ENCODE measurements at places on chromosomes 2 and 18.

DNA sequence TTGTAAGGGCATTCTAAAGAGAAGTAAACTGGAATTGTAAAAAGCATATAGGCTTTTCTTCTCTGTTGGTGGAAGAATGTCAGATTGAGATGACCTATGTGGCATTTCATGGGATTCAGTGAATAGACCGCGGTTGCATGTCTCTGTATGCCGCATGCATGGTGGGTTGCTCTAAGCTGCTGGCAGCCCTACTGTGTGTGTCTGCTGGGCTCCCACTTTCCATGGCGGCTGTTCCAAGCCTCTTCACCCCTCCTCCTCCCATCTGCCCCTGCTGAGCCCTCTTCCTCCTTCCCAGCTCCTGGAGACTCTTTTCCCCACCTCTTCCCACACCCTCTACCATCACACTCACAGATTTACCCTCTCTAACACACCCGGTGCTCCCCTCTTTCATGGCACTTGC lies 12.6 kb downstream of the ATP6V1C2 start:
- no peak for DNase-seq

DNA sequence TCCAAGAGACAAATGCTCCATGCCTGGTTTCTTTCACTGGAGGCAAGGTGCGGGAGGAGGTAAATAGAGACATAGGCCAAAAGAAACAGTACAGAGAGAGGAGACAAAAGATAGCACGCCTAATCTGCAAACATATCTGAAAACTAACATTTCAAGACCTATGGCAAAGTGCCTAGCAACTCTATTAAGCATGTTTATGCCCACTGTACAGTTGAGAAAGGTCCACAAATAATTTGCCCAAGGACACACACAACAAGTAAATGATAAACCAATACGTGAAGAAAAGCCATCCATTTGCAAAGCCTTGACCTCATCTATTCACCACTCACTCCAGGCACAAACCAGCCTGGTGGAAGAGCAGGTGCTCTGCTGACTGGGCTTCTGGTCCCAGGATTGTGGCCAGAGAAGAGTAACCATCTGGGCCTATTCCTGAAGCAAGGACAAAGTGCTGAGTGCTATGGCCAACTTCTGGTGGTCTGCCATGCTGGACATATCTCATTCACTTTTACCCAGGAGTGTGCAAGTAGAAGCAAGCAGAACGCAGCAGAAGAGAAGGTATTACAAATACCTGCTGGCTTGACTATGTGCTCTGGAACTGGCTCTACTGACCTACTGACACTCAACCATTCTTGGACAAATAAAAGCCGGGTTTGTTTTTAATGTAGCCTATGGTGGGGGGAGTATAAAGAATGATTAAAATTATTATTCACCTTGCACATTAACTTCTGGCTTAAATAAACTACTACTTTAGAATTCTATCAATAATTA lies 25.3 kb downstream of the TMEM131 start:
- no peak for DNase-seq

- no peak for DNase-seq
These were observed 52.3 kb downstream of the PAX8 start for GRCh38 chr2:113226462-113226861.

DNA sequence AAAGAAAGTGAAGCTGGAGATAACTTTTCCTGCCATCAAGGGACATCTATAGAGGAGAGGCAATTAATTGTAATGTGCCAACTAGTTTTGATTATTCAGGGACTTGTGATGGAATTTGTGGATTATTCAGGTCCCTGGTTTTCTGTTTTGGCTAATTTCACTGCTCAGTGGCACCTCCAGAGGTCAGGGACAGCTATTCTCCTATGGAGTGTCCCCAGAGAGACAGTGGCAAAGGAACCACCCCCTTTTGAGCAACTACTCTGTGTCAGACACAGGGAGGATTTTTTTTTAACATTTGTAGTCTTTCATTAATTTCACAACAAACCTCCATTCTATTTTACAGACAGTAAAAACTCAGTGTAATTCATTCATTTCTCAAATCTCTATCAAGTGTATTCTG lies 206.0 kb upstream of the SPRED2 start:
- no peak for DNase-seq

DNA sequence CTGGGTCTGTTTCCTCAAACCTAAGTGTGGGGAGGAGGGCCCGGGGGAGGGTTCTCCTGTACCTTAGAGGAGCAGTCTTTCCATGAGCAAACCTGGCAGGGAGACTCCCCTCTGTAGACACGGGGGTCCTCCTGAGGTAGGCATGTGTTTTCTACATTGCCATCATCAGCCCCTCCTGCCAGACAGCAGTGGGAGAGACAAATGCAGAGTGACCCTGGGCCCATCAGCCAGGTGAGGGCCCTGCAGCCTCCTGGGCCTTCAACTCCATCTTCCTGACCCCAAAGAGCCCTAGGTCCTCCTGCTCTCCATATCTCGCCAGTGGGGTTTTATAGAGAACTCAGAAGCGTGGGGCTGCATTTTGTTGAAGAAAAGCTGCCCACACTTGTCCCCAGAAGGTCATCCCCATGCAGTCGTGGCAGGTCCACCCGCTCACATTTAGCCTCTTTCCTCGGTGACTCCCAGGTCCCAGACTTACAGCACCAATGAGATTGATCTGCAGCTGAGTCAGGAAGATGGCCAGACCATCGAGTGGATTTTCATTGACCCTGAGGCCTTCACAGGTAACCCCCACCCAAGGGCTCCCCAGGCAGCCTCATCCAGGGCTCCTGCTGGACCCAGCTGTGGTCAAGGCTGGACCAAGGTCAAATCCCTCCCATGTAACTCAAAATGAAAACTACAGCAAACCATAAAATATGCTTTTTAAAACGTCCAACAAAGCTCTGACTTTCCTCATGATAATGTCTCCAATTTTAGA lies 2.6 kb downstream of the CHRNG start:
- DNase-seq: no peak

- no peak for DNase-seq
These were observed 51.0 kb downstream of the LAMA3 start for GRCh38 chr18:23740105-23740830.

DNA sequence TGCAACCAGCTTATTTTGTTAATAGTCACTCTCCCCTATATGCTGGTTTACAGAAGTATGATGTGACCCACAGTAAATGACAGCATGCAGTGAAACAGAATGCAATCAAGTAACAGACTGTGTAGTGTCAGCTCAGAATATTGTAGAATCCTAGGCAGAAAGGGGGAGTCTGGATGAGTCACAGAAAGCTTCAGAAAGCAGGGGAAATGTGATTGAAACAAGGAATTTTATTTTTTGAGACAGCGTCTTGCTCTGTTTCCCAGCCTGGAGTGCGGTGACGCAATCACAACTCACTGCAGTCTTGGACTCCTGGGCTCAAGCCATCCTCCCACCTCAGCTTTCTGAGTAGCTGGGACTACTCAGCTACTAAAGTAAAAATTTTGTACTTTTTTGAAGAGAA lies 219.9 kb upstream of the FBXO11 start:
- no peak for DNase-seq

DNA sequence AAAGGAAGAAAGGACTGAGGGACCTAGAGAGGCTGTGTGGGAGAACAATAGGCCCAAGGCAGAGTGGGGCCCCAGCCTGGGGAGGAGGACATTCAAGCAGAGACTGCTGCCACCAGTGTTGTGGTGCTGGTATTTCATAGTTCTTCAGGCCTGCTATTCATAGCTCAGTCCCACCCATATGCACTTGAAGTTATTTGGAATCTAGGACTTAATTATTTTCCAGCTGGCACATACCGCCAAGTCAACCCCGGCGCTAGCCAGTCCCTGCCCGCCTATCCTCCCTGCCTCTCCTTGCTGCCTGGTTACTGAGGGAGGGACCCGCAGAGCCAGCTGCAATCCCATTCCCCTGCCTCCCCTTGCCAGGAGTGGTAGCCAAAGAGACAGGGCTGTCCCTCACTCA lies 141.2 kb downstream of the CABLES1 start:
- DNase-seq: no peak
